ENCODE measurements at places on chromosomes 3 and 15.

DNA sequence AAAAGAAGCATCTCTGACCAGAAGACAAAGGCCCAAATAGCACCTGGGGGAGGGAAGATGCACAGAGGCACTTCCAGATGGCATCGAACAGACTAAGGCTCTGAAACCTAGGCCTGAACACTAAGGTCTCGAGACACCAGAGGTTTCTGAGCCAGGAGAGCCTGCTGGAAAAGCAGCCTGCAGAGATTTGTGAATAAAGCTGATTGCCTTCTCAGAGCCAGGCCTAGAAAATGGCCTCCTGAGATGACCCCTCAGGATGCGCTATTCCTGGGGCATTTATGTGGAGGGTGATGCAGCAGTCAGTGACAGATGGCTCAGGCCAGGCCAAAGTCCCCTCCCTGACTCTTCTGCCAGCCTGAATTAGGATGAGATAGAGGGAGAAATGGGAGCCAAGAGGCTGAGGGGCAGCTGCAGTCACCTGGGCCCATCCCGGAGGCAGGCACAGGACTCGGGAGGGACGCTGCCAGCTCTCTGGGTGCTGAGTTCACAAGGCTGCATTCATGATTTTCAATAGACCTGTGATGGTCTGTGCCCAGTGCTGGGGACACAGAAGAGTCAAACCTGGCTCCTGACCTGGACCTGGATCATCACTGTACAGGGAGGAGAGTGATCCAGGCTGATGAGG lies 6.9 kb downstream of the PRSS50 start:
- DNase-seq: no peak

- DNase-seq: no peak
These were observed 164.7 kb upstream of the RGMA start for GRCh38 chr15:93253681-93254080.

- DNase-seq: no peak
These were observed 16.0 kb upstream of the SRP14 start for GRCh38 chr15:40054855-40055575.

DNA sequence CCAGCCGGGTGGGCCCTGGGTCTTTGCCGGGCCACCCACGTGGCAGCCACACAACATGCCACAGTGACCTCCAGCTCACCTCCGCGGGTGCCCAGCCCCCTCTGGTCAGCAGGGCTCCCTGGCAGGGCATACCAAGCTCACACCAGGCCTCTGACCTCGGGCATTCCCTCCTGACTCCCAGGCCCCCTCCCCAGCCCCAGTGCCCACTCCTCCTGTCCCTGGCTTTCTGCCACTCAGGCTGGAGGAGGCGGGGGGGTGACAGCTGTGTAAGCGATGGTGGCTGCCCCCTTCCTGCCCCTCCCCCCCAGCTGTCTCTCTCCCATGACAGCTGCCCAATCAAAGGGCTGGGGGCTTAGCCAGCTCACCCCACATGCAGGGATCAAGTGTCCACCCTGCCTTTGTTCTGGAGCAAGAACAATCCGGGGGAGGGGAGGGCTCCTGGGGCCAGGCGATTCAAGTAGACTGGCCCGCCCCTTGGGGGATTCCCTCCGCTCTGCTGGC lies 3.3 kb downstream of the PCBP4 start:
- no peak for DNase-seq

DNA sequence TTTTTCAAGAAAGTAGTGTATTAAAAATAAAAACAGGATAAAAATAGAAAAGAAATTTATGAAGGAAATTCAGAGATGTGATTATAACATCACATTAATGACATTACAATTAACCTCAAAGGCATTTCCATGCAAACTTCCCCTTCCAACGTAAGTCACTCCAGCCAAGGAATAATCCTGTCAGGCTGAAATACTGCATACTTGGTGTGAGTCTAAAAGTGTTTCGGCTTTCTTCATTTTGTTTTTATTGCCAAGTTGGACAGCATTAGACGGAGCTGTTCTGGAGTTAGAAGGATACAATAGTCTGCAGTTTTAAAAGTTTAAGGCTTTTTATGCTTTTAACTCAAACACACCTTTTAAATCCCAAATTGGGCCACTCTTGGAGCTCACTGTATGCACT lies 435.0 kb downstream of the MECOM start:
- DNase-seq: no peak

GRCh38 chr15:99619712-99620111 lies 53.9 kb downstream of the MEF2A start:
- no peak for DNase-seq

- no peak for DNase-seq
These were observed 92.0 kb downstream of the PRICKLE2 start for GRCh38 chr3:64133272-64133671.

GRCh38 chr15:77295446-77295845 lies 124.5 kb downstream of the PEAK1 start:
- no peak for DNase-seq

DNA sequence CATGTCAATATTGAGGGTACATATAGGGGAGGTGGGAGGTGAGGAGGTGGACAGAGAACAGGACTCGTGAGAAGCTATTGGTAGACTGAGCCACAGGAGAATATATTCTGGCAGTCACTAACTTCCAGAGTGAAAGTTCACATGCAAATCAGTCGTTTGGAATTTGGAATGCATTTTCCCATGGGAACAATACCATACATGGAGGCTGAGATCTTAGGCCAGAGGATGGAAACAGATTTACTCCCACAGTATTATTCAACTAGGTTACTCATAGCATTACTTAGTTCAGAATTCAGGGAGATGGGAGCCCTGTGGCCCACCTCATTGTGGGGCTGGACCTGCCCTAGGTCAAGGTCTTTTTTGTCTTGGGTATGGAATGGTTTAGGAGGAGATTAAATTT lies 36.4 kb upstream of the ABHD2 start:
- DNase-seq: no peak

DNA sequence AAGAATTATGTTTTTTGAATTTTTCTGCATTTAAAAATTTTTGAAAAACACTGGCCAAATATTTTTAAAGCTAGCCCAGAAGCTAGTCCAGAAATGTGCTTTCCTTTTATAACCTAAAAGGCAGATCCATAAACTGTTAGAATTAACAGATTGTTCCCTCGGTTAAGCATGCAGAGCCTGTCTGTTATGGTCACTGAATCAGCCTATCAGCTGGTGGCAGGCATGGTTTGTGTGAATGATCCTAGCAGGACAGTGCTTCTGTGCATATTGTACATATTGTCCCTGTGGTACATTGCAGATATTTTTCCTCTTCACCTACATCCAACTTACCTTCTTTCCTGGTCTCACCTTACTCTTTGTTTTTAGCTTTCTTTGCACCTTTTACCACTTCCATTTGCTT lies 53.3 kb downstream of the RARB start:
- DNase-seq: no peak

DNA sequence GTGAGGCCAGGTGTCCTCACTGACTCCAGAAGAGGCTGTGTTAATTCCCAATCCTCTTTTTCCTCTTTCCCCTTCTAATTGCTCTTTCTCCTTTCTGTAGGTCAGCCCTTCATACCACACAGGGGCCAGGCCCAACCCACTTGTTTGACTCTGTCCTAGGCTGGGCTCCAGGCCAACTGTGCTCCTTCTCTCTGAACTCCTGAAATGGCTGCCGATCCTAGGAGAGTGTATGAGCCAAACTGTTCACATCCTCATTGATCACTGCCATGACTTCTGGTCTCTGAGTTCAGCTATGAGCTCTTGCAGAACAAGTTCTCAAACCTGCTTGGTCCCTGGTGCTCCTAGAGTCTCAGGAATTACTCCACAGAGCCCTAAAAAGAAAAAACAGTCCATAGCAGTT lies 145.1 kb downstream of the VGLL4 start:
- DNase-seq: no peak

GRCh38 chr3:56938530-56938929 lies 121.9 kb upstream of the SPATA12 start:
- no peak for DNase-seq

DNA sequence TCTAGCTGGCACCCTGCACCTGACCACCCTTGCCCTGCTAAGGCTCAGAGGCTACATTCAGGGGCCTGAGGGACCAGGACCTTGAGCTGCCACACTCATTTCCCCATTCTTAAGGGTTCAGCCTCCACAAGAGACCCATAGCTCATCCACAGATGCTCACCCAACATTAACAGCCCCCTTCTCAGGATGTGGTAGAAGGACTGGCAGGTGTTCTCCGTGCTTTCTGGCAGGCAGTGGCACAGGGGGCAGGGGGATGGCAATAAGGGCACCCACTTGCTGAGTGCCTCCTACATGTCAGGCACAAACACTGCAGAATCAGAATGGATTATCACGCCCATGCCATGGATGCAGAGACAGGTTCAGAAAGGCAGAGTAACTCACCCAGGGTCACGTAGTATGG lies 9.4 kb downstream of the MAPKAPK3 start:
- DNase-seq: no peak

- DNase-seq: no peak
These were observed 106.9 kb downstream of the RFTN1 start for GRCh38 chr3:16406579-16406978.

GRCh38 chr15:100330629-100331215 lies 11.1 kb downstream of the ADAMTS17 start:
- no peak for DNase-seq

DNA sequence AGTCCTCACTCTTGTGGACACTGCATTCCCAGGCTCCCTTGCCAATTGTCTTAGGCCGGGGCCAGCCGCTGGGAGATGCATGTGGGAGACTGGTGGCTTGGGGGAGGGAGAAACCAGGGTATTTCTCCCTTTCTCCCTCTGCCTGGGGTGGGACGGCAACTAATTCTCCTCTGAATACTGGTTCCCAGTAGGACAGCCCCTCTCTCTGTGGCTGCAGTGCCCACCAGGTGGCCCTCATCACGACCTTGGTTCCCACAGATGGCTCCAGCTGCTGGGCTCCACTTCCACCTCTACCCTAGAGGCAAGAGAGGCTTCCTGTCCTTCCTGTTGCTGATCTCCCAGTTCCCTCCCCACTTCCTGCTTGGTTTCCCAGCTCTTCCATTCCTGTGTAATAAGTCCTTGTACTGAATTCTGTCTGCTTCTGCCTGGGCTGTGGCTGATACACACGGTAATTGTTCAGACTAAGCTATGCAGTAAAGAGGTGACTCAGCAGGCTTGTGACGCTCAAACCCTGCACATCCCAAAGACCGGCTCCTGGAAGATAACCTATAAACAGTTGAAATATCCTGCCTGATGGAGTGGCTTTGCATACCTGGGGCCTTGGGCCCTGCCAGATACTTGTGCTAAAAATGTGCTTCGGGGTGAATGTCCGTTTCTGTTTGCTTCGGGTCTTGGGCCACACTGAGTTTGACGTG lies 20.4 kb upstream of the COPG1 start:
- DNase-seq: no peak

- no peak for DNase-seq
These were observed 32.0 kb downstream of the PIK3CA start for GRCh38 chr3:179179979-179180759.

DNA sequence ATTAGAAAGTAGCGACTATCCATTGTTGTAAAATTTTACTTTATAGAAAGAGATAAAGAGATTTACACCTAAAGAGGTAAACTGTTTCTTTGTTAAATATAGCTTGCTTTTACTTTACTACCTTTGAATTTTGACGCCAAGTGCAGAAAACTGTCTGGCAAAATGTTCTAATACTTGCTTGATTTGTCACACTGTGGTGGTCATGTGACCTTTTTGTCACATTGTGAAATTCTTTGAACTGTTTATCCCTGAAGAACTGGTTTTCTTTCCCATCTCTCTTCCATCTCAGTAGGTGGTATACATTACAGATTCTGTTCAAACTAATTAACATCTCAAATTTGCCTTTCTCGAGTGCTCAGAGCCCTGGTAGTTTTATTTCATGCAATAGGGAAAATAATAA lies 327.4 kb downstream of the NAALADL2 start:
- no peak for DNase-seq

DNA sequence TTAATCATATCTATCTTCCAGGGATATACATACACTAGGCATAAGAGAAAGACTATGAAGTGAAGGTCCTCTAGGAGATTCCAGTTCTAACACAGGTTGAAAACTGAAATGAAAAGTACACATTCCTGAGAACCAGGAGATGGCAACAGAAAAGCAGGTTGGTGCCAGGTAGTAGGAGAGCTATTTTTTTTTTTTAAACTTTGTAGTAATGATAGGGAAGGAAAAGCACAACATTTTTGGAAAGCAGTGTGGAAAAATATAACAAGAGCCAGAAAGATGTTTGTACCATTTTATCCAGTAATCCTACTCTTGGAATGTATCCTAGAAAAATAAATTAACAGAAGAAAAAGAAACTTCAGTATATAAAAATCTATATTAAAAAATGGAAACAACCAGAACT lies 189.9 kb downstream of the DTWD1 start:
- no peak for DNase-seq

DNA sequence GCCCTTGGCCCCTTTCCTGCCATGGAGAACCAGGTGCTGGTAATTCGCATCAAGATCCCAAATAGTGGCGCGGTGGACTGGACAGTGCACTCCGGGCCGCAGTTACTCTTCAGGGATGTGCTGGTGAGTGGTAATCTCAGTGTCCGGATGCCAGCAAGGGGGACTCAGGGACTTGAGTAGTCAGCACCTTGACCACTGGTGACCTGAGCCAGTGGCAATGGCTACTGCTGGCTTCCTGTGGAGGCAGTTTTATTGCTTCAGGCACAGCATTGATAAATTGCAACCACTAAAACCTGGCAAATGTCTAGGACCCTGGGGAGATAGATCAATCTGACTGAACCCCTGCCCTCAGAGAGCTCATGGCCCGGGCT lies 830 bp downstream of the MAP2K5 start:
- no peak for DNase-seq

- no peak for DNase-seq
These were observed 269.7 kb upstream of the THRB start for GRCh38 chr3:24764236-24764915.

DNA sequence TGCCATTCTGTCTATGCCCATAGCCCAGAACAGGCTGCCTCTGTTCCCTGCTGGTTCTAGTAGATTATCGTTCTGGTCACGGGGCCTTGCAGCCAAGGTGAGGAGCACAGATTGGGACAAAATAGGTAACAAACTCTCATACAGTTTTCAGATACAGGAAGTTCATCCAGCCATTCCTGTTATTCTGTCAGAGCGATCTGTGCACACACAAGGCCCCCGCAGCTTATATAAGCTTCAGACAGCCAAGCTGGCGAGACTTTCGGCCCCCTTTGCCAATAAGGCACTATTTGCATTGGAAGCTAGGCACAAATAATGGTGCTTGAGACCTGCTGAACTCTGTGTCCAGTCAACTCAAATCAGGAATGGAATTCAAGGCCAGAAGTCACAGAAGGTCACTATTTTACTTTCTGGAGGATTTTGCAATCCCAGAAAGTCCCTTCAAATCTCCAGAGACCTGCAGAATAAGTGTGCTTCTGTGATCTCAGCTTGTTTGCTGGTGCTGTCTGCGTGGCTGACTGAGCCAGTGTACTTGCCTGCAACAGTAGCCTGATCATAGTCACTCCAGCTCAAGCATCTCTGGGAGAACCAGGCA lies 69.4 kb downstream of the BFSP2 start:
- no peak for DNase-seq

All from stimulated activated CD4-positive, alpha-beta T cell treated with anti-CD3 and anti-CD28 coated beads, Interleukin-2, amount 100 ng/mL, for 24 hours (primary cell).